ENCODE measurements at places on chromosomes 11 and 22.

GRCh38 chr11:119188067-119188466 lies 2.8 kb downstream of the NHERF4 start:
- DNase-seq: no peak

DNA sequence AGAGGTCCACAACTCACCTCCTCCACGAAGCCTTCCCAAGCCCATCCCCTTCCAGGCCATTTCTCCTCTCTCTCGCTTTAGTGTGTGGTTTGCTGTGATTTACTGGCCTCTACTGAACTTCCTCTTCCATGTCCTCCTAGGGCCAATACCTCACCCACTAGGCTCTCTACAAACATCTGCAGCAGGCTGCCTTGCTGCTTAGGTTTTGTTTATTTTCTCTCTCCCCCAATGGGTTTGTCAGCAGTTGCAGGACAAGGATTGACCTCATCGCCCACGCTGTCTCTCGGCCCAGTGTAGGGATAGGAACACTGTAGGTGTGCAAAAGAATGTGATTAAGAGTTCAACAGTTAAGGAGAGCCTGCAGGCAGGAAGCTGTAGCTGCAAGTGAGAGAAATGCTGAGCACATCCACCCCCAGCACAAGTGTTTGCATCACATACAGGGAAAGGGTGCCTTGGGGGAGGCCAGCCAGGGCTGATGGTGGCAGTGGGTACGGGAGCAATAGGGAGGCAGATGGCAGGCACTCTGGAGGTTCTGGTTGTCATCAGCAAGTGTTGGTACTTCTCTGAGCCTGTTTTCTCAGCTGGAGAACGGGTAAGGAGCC lies 1.4 kb downstream of the PC start:
- DNase-seq: no peak

DNA sequence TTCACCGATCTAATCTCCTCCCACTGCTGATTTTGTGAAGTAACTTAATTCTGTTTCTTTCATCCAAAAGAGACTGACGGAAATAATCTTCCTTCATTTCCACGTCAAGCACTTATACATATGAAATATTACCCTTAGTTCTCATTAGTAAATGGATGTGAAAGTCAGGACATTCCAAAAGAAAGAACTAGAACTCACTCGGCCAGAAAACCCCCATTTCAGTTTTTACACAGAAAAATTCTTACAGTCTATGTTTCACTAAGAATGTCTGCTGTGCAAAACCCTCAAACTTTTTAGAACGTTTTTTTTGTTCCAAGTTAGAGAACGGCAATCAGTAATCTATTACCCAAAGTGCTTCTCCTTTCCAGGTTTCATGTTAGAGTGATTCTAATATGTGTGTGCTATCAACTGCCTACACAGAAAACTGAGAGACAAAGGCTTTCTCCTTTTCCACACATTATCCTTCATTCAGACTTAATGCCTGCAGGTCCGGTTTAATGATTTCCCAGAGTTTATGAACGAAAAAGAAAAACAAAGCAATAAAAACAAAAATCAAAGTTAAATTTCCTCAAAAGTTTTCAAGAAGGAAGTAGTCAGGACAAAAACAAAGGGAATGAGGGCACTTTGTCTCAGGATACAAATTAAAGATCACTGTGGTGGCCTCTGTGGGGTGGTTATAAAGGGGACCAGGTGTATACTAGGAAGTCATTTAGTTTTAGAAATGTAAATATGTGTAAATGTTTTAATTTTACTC lies 11.3 kb upstream of the SESN3 start:
- no peak for DNase-seq

GRCh38 chr11:117919781-117920221 lies 9.4 kb downstream of the TMPRSS13 start:
- no peak for DNase-seq

DNA sequence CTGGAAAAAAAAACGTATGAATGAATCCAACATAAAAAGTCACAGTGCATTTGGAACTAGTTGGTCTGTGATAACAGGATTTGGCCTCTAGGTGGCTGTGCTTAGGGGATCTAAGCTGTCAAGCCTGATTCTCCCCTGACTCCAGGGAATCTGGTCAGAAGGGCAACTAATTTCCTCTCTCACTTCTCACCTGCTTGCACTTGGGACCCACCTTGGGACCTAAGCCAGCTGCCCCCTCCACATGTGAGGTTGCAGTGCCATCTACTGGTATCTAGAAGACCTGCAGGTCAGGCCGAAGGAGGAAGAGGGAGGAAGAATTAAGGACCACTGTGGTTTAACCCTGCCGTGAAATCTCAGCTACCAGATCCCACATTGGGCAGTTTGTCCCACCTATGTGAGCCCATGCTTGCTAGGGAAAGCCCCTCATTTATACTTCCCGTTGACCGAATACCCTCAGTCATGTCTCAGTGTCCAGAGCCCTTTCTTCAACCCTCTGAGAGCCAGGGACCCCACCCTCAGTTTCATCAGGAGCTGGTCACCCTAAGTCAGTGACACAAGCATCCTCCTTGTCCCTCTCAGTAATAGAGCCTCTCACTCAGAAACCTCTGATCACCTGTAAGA lies 33.2 kb upstream of the CAVIN3 start:
- peak; percentile 36 for DNase-seq

DNA sequence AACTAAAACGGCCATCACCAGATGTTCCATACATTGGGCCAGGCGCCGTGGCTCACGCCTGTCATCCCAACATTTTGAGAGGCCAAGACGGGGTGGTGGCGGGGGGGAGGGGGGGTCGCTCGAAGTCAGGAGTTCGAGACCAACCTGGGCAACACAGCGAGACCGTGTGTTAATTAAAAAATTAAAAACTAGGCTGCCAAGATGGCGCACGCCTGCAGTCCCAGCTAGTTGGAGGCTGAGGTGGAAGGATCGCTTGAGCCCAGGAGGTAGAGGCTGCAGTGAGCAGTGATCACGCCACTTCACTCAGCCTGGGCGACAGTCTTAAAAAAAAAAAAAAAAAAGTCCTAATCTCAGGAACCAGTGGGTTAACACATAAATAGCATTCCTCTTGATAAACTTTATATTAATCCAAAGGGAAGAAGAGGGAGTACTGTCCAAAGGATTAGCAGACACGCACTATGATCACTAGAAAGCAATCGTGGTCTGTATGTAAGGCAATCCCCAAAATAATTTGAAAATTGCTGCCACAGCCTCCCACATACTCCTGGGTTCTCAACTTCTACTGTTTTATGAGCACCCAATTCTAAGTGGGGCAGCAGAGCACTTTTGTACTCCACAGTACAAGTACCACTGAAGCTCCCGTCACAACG lies 604 bp downstream of the PUS3 start:
- DNase-seq: no peak

DNA sequence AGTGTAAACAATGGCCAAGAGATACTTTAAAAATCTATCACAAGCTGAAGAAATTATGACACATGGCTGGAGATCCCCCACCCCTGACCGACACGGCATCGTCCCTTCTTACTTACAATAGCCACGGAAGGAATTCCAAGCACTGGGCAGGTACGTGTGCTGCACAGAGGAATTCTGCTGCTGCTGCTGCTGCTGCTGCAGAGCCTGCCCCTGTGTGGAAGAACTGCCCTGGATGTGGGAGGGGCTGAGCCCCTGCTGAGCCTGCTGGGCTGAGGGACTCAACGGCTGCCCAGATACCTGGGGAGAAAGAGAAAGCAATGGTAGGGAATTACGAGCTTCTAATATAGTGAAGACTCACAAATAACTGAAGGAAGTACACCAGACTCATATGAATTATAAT lies 15.0 kb upstream of the NFRKB start:
- no peak for DNase-seq

- no peak for DNase-seq
Measured at GRCh38 chr22:24471570-24471969, 23.6 kb upstream of the UPB1 start.

- DNase-seq: no peak
Measured at GRCh38 chr11:126862664-126863243, 137.8 kb downstream of the KIRREL3 start.

DNA sequence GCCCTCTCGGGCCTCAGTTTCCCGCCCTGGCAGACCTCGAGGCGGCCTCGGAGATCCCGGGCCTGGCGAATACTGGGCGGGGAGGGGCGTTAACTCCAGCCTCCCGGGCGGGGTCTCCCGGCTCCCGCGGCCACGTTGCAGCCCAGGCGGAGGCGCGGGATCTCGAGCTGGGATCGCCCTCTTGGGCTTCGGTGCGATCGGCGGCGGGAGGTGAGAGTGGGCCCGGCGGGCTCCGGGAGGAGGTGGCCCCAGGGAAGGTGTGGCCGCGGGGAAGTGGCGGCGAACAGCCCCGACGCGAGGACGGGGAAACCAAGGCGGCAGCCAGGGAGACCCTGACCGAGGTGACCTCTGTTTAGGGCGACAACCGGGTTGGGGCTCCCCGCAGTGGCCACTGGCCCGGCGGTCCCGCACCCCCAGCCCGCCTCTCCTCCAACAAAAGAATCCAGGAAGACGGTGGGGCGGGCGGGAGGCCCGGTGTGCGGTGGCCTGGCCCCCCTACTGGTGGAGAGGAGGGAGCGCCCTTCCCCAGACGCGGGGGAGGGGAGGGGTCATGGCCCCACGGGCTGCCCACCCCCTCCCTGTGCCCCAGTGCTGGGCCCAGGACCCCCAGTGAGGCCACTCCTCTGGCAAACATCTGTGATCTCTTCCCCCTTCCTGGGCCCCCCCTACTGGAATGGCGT lies at the start of gene PHETA2:
PHETA2 (plus strand) TSS at position 117 of the 680 bp plus-strand sequence. CDS start 3,046 bp downstream, outside the sequence.
- DNase-seq: peak; percentile 28

- no peak for DNase-seq
Measured at GRCh38 chr11:57248780-57249383, 11.8 kb upstream of the APLNR start.

DNA sequence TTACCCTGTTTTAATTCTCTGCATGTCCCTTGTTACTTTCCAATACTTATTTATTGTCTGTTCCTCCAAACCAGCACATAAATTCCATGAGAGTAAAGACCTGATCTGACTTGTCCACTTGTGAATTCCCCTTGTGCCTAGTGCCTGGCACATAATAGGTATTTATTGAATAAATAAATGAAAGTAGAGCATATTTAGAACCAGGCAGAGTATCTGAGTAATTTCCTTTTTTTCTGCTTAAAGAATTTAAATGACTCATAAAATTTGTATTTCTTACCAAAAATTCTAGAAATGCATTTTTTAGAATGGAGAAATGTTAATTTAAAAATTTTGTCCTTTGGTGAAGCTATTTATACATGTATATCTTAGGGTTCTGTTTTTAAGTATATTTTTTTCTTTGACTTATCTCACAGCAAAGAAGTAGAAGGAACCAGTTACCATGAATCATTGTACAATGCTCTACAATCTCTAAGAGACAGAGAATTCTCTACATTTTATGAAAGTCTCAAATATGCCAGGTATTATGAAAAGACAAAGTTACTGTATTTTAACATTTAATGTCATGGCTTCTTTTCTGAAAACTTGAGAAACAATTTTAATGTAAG lies 96.8 kb downstream of the ATM start:
- DNase-seq: no peak

DNA sequence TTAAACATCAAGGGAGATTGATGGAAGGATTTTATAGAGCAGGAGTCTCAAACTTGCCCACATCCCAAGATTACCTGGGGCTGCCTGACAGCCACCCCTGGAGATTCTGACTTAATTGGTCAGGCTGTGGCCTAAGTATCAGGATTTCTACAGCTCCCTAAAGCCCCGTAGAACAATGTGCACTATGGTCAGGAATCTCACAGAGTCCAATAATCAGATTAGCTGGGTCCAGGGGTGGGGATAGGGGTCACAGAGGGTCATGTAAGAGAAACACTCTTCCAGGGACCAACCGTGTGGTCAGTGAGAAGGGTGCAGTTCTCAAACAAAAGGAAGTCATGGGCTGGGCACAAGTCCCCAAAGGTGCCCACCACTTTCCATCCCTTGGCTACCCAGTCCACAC lies 20.5 kb upstream of the FBLN1 start:
- DNase-seq: no peak

DNA sequence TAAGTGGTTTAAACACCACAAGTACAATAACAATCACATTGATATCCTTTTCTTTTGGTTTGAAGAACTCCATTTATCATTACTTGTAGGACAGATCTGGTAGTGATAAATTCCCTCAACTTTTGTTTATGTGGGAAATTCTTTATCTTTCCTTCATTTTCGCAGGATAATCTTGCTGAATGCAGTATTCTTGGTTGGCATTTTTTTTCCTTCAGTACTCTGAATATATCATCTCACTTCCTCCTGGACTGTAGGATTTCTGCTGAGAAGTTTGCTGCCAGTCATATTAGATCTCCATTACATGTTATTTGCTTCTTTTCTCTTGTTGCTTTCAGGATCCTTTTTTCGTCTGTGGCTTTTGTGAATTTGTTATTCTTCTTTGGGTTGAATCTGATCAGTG lies 179.0 kb upstream of the PLET1 start:
- no peak for DNase-seq

GRCh38 chr11:91199866-91200265 lies 977.0 kb upstream of the CHORDC1 start:
- no peak for DNase-seq

- DNase-seq: no peak
Measured at GRCh38 chr11:23723861-23724260, 773.0 kb upstream of the LUZP2 start.

DNA sequence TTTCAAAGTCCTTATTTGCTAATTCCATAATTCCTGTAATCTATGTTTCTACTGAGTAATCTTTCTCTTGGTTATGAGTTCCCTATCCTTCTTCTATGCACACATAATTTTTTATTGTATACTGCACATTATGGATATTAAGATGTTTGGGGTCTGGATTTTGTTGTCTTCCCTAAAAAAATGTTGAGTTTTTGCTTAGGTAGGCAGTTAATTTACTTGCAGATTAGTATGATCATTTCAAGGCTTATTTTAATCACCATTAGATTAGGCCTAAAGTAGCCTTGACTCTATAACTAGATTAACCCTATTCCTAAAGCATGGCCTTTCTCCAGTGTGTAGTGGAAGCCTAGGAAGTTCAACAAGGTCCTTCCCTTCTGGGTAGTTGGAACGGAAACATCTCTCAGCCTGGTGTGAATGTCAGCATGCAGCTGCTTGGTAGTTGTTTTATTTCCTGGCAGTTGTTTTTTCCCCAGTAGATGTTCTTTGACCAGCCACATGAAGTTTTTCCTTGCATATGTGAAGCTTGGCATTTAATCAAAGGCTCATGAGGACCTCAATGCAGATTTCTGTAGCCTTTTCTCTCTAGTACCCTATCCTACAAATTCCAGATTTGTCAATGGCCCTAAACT lies 419.3 kb upstream of the NARS2 start:
- no peak for DNase-seq

DNA sequence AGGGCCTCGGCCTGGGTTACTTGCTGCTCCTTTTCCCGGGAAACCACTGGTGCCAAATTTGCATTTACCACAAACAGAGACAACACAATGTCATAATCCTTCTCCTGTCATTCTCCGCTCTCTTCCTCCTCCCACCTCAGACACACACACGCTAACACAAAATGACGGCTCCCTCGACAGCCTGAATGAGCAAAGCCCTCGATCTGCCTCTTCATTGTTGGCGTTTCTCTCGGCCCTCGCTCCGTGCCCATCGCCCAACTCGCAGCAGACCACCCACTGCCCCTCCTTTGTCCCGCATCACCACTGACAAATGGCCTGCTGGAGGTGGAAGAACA lies 12.5 kb upstream of the TCF20 start:
- no peak for DNase-seq

All from T-cell (primary cell).